Suppressor macrophage treated with lipopolysaccharide for 1 hour (primary cell): ENCODE measurements at places on chromosomes 7 and 10.
A peak's percentile ranks its signal among the peaks of the same experiment; 100 is the strongest.

DNA sequence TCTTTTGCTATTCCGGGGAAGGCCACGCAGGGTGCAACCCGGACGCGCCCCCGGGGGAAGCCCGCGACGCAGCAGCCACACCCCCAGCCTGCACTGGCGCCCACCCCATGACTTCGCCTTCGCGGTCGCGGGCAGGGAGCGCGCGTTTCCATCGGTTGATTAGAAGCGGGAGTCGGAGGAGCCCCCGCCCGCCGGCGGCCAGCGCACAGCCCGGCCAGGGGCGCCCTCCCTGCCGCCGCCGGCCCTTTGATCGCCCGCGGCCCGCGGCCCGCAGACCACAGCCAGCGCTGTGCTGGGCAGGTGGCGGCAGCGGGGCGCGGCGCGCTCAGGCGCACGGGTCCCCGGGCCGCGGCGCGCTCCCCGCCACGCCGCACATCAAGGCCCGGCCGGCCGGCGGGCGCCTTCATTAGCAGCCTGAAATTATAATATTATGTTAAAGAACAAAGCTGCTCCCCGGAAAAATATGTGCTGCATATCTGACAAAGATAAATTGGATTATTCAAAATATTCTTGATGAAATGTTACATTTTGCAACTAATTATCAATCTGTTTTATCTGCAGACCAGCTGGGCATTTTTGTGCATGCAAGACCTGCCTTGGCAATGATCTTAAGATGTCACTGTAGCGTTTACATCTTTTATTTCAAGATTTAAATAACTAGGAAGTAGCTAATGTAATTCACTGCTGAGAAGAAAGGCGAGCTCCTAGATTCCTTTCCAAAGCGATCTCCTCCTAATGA lies 160.7 kb upstream of the MKI67 start:
- DNase-seq, result no peak

- DNase-seq, result no peak
Observed at GRCh38 chr10:102948786-102949185, 30.7 kb downstream of the CNNM2 start.

DNA sequence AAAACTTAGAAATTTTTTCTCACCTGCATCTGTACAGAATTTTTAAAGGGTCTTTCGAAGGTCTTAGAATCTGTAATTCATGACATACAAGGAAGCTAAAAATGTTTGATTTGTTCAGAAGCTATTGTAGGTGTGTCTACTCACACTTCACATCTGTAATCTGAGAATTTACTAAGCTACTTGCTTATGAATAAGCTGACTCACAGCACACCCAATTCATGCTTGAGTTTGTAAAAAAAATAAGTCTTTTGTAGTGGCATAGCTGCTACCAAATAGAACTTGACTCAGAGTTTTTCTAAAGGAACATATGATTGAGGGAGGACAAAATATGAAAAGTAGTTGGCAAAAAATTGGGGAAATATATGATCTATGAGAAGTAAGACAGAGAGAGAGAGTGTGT lies 12.7 kb upstream of the AGR2 start:
- peak; percentile 52 for DNase-seq

DNA sequence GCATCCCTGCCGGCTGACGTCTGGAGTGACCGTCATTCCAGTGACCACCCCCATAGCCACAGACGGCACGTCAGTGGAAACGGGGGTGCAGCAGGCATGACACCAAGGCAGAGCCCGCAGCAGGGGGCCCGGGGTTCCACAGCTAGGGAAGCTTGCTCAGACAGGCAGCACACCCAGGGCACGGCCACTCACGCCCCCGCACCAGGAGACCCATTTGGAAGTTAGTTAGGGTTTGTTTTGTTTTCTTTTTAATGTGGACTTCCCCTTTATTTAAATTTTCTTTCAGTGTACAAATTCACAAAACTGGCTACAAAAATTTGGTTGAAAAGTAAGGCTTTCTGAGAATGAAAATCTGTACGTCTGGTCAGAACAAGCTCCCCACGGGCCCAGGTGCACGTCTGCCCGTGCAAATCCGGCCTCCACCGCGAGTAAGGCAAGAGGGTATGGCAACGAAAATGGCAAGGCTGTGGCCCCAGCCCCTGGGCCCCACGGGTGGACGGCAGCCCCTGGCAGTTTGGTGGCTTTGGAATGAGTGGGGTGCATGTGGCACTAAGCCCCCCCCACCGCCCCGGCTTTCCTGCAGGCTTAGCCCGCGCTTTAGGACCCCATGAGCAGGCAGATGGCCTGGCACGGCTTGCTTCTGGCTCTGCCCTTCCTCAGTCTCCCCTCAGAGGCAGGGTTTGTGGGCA lies 124.2 kb downstream of the FAM53B start:
- DNase-seq, result peak; percentile 38

GRCh38 chr7:6725003-6725402 lies 18.3 kb upstream of the ZNF12 start:
- DNase-seq, result peak; percentile 40

DNA sequence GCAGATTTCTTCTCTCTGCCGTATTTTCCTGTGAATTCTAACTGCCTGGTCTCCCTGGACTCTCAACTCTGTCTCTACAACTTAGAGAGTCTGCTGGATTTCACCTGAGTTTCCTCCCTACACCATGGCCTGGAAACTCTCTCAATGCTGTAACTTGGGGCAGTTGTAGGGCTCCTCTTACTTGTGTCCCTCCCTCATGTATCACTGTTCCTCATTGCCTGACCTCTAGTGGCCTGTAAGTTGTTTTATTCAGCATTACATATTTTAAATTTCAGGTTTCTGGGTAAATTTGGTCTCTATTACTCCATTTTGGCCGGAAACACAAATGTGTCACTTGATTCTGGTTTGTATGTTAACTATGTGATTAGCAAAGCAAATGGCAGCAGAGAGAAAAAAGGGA lies 70.9 kb downstream of the DYNC1I1 start:
- no peak for DNase-seq

- DNase-seq, result no peak
Observed at GRCh38 chr10:97520520-97520919, 21.8 kb downstream of the UBTD1 start.

DNA sequence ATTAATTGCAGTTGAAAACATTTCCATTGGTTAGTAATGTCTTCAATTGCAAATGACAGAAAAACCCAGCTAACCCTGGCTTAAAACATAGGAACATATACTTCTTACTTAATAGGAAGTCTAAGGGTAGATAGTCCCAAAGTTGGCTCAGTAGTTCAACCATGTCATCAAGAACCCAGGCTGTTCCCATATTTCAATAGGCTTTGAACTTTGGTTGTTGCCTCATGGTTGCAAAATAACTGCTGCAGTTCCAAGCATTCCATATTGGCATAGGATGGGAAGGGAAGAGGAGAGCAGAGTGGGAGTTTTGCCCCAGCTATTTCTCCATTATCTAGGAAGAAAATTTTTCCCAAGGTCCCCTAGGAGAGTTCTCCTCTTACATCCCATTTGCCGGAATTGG lies 81.4 kb upstream of the EEPD1 start:
- no peak for DNase-seq

DNA sequence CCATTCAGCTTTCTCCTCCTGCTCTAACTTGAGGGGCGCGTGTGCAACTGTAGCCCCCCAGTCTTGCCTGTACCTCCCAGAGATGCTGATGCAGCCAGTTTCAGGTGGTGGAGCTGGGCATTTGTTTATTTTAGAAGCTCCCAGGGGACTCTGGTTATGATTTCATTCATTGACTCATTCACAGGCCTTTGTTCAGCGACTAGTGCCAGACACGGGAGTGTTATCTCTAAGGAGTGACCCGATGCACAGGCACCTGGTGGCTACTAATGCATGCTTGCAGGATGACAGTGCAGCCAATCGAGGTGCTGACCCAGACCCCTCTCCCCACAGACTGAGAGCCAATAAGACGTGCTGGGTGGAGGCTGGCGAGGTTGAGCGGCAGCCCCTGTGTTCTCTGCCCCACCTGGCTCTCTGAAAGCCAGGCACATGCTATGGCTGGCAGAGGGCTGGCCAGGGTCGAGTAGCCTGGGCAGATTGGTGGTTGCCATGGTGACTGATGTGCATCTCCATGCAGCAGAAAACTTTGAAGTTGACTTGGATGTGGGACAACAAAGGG lies 19.7 kb upstream of the SLC18A2 start:
- no peak for DNase-seq

DNA sequence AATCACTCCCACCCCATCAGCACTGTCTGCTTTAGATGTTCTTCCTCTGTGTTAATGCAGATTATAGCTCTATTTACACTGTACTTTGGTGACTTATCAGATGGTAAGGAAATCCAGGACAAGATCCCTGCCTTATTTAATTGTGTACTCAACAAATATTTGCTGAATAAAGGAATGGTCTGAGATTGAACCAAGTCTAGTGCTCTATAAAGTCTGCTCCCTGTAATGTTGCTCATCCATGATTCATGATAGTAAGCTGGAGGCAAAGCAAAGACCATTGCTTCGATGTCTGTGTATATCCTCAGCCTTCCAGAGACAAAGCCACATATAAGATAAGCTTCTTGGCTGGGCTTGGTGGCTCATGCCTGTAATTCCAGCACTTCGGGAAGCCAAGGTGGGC lies 33.5 kb downstream of the PLCE1 start:
- no peak for DNase-seq

DNA sequence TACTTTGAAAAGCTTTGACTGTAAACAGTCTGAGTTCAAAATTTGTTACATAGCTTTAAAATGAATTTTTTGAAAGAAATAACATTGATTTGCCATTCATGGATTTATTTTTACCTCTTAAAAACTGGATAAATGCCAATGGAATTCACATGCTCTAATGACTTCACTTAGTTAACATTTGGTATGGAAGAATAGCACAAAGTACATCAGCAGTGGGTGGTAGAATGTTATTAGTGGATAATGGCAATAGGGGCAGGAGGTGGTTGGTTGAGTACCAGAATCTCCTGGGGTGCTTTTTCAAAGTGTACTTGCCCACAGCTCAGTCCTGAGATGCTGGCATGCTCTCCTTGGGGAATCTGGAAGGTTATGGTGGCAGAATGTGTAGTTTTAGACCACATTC lies 4.7 kb downstream of the PPP1R9A start:
- DNase-seq, result no peak
